ENCODE measurements at places on chromosomes 16 and 17.

DNA sequence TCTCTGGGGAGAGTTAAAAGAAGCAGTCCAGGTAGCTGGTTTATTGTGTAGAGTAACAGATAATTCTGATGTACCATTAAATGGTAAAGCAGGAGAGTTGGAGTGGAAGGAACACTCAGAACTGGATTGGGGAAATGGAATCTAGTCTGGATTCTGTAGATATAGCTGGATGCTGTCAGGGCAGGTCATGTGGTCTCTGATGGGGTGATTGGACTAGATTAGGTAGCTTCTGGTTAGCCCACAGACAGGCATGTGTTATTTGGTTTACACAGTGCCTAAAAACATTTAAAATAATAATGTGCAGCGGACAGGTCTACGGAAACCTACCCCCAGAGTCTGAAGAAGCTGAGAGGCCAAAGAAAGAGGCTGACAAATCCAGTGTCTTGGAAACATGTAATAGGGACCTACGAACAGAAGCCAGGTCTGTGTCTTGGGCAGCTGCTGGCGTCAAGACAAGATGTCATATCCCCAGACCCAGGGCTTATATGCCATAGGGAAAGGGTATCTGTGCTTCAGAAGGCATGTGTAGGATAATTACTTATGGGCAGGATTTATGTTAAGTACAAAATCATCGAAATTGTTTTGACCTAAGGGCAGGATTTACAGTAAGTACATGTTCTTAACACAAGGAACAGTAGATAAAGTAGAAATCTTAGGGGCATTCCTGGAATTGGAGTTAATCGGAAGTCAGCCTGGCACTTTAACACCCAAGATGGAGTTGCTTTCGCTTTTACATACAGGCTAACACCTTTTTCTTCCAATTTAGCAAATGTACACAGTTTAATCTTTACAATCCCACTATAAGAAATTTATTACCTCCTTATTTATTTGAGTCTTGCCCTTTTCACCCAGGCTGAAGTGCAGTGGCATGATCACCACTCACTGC lies 12.4 kb downstream of the LUC7L3 start:
- no peak for DNase-seq

- DNase-seq = no peak
Observed at GRCh38 chr17:81252987-81253329, 13.8 kb downstream of the NDUFAF8 start.

DNA sequence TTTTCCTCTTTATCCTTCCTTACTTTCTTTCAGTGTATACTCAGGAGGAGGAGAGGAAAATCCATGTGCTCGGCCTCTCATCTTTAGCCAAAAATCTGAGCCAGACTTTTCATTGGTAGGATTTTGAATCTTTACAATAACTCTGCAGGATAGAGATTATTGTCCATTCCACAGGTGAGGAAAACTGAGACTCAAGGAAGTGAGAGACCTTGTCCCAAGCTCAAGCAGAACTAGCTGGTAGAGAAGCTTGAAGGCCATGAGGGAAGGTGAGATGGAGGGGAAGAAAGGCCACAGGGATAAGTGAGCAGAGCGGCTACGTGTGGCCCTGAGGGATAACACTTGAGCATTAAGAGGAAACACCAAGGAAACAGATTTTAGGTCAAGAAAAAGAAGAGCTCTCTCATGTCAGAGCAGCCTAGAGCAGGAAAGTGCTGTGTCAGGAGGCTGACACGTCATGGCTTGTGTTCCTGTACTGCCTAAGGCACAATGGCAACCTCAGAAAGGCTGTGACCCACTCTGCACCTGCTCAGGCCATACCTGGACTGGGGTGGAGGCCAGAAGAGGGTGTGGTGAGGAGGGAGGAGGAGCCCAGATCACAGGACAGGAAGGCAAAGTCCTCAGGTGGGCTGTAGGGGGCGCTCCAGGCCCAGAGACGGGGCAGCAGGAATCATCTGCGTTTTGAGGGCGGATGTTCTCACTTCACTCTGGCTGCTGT lies 11.9 kb downstream of the MT4 start:
- DNase-seq = no peak

GRCh38 chr17:50676065-50676975 lies 31.4 kb downstream of the ANKRD40 start:
- no peak for DNase-seq

DNA sequence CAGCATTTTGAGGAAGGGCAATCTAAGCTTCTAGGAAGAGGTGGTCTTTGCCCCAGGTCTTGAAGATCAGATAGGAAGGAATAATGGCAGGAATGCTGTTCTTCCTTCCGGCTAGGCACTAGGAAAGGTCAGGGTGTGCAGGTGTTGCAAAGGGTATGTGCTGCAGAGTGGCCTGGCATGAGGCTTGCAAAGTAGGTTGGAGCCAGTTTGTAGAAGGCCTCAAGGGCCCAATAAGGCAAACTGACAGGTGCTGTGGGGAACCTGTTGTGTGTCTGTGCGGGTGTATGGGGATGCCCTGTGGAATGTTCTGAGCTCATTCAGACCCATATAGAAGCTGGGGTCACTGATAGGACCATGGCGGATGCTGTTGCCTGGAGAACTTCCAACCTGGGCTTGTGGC lies 12.7 kb downstream of the MSI2 start:
- DNase-seq = no peak

GRCh38 chr17:35315971-35316370 lies 57.5 kb downstream of the SLFN11 start:
- no peak for DNase-seq

GRCh38 chr17:71208111-71208704 lies 912.6 kb upstream of the SOX9 start:
- DNase-seq = no peak

- DNase-seq = no peak
Observed at GRCh38 chr16:27425961-27426360, 24.0 kb downstream of the IL21R start.

GRCh38 chr16:56776562-56776961 lies 46.6 kb downstream of the NUP93 start:
- DNase-seq = no peak

Measured in NCI-H1417 treated with DMSO at 0.1 percent for 48 hours (cell line).